ENCODE measurements at places on chromosomes 5 and 9.

DNA sequence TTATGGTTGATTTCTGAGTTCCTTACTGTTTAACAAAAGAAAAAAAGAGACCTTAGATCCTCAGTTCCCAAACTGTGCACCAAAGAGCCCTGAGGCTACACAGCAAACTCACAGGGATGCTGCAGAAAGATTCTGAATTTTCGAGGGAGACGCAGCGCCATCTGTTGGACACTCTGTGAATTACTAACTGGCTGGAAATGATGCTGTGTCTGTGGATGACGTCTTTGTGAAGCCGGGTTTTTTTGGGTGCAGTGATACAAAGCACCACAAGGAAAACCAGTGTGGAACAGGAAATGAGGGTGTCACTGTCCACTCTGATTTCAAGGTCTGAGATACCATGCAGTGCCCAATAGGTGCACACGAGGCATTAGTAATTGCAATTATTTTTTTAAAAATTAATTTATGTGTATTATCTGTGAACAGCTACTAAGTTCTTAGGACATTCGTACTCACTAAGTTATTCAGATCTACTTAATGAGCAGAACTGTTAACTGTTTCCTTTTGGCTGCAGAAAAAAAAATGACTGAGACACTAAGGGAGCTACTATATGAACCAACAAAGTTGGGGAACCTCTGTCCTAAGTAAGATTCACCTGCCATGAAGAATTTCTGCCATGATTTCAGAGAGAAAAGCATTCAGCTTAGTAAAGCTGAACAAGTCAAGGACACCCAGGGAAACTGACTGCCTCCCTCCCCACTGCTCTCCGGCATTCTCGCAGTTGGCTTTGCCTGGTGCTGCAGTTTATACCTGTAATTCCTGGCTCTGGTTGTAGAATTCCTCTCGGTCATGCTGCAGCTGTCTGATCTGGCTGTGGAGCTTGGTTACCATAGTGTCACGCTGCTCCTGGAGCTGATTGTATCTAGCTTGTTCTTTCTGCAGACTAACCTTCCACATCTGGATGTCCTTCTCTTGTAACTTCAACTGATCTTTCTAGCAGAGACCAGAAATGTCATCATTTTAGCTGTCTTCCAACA lies 23.4 kb downstream of the SPACA9 start:
- peak; percentile 83 for DNase-seq

DNA sequence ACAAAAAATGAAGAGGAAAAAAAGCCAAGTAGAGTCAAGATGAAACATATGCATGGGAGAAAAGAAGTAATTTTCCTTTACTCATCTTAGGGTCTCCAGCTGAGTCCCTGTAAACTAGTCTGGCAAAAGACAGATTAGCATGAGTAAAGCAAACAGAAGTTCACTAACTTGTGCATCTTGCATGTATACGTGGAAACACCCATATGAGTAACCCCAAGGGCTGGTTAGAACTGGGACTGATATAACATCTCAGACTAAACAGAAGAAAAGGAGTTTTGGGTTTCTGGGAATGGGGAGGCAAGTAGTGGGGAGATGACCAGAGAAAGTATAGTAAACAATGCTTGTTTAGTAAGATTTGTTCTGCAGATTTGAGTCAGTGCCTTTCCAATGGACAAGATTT lies 20.1 kb upstream of the GLDC start:
- no peak for DNase-seq

DNA sequence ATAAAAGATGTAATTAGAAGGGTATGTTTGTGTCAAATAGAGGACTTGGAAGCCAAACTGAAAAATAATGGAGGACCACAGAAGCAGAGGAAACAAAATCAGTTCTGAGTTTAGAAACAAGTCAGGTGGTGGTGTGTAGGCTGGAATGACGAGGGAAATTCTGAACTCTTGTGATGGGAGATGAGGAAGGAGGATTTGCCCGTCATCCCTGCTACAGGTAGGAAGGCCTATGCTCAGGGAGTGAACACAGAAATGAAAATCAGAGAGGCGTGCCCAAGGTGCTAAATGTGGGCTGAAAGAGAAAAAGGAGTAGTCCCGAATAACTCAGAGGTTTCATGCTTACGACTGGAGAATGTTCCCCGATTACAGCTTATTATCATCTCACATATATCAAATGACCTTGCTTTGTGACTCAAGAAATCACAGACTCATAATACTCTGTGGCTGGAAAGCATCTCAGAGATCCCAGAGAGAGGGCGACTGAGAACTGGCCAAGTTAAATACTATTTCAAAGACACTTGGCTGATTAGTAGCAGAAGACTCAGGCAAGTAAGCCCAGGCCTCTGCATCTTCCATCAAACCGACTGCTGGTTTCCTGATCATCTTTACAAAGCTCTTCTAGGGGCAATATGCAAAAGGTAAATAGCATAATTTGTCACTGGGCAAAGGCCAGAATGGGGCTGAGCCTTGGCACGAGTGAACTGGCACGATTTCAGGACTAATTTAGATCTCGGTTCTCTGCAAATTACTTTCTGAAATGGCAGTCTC lies 126.0 kb downstream of the SUSD1 start:
- no peak for DNase-seq

- DNase-seq, result no peak
Measured at GRCh38 chr5:148230240-148230639, 8.1 kb upstream of the MARCOL start.

- no peak for DNase-seq
Measured at GRCh38 chr5:59178071-59178470, 595.2 kb downstream of the RAB3C start.

GRCh38 chr5:67880511-67880805 lies 335.1 kb upstream of the PIK3R1 start:
- no peak for DNase-seq

DNA sequence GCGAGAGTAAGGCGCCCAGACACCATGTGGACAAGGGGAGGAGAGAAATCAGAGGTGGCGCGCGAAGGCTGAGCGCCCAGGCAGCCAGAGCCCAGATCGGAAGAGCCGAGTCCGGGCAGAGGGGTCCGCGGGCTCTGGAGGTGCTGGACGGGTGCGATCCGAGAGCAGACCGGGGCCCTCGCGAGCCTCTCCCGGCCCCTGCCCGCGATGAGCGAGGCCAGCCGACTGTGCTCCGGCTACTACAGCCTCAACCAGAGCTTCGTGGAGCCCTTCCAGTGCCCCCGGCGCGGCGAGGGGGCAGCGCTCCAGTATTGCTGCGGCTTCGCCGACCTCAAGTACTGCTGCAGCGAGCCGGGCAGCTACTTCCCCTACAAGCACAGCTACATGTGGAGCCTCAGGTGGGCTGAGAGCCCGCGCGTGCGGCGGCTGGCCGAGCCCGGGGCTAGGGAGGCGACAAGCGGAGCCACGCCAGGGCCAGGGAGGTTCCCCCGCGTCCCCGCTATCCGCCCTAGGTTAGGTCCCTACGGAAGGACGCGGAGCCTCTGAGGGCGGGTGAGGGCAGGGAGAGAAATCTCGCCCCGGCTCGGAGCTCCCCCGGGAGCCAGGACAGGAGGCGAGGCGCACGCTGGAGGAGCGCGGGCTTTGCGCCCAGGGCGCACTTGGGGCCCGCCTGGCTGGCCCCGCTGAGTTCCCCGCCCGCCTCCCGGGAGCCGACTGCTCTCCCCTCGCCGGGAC lies at the start of gene SHISAL2B:
TSS of gene SHISAL2B (plus strand) at position 87 of the 735 bp plus-strand sequence. CDS start at position 208, 121 bp downstream.
- DNase-seq, result no peak

DNA sequence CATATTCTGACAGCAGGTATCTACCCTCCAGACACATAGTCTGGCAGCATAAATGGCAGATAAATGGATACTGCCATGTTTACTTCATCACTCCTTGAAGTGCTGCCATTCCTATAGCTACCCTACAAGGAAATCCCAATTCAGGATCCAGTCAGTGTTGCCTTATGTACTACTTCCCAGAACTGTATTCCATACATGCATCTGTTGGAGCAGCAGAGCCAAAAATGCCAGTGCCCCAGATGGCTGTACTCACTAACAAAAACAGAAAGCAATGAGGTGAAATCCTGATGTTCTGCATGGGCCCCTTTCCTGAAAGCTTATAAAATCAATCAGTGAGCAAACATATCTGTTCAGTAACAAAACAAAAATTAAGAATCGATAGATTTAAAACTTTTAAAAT lies 490.0 kb upstream of the COX7C start:
- no peak for DNase-seq

GRCh38 chr5:139110526-139111168 lies 87.5 kb downstream of the SIL1 start:
- no peak for DNase-seq

DNA sequence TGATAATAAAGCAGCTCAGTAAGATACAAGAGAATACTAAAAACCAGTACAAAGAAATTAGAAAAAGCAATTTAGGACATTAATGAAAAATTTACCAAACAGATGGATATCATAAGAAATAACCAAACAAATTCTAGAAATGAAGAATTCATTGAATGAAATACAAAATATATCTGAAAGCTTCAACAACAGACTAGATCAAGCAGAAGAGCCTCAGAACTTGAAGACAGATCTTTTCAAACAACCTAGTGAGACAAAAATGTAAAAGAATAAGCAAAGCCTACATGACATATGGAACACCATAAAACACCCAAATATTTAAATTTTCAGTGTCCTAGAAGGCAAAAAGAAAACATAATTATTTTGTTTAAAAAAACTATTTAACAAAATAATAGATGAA lies 66.9 kb downstream of the SKIC3 start:
- DNase-seq, result no peak

GRCh38 chr5:54007827-54008777 lies 302.3 kb downstream of the ARL15 start:
- DNase-seq, result no peak

DNA sequence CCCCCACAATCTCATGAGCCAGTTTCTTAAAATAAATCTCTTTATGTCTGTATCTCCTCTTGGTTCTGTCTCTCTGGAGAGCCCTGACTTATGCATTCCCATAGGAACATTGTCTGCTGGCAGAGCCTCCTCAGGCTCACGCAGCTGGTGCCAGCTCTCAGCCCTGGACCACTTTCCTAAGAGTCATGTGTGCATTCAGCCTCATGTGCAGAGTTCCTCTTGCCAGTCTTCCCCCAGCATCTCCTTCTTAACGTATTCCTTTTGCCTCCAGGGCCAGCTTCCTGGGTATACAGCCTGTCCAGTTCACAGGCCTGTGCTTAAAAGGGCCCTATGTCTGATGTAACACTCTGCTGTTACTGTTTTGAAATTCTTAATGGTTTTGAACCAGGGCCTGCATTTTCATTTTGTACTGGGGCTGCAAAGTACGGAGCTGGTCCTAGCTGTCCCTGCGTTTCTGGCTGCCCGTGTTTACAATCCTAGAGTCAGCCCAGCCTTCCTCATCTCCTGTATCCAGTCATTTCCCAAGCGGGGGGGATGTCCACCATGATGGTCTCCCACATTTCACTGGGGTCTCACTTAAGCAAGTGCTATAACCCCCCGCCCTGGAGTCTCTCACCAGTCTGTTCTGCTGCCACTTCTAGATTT lies 18.1 kb downstream of the ANKRD33B start:
- no peak for DNase-seq

DNA sequence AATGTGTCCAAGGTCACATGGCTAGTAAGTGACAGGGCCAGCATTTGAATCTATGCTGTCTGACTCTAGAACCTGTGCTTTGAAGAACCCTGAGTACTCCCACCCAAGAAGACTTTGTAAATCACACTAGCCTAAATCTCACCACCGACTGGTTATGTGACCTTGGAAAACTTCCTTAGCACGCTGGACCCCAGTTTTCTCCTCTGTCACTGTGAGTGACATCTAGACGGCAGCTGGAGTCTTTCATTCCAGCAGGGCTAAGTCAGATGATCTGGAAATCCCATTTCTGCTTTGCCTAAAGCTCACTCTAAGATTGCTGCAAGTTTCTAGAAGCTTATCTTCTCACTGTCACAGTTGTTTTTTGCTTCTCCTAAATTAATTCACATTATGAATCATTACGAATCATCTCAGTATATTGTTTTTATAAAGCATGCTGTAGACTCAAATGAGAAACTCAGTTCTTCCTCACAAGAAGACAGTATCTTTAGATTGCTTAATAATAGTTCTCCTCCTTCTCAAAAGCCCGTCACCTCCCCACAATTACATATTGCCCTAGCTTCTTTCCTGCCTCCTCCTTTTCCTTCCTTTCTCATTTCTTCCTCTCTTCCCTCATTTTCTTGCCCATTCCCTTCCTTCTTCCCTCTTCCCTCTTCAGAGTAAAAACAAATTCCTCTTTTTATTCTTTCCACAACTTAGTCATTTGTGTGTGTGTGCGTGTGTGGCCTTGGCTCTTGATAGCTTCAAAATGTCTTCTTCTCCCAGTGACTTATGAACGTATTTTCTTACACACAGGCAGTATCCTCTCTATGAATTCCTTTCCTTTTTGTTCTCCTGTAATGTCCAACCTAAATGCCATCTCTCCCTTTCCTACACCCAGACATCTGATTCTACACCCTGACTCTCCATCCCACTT lies 16.8 kb downstream of the ALDOB start:
- no peak for DNase-seq

DNA sequence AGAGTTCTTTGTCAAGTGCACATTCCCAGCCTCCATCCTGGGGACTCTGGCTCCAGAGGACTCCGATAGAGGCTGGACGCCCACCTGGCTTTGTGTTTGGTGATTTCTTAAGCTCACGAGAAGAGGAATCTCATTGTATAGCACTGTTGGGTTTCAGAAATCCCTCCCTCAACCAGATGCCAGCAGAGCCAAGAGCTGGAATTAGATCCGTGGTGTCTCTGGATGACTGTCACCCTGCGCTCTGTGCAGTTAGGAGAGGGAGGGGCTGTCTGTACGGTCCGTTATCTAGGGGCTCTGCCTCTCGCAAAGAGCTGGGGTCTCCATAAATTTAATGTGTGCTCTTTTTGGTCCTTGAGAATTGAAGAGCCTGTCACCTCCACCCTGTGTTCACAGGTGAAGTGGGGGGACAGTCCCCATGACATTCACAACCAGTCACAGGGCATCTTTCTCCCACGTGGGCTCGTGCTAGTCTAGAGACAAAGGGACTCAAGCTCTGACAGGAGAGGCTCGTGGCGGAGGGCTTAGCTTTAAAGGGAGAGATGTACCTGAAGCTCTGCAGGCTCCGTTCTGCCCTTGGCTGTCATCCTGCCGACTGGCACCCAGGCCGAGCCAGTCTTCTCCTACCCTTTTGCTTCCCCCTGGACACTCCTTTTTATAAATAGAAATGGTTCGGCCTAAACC lies 41.4 kb downstream of the FAM78A start:
- DNase-seq, result no peak

GRCh38 chr5:1118231-1118698 lies 6.4 kb upstream of the SLC12A7 start:
- no peak for DNase-seq

- DNase-seq, result no peak
Measured at GRCh38 chr9:114269023-114269422, 53.9 kb upstream of the ORM1 start.

DNA sequence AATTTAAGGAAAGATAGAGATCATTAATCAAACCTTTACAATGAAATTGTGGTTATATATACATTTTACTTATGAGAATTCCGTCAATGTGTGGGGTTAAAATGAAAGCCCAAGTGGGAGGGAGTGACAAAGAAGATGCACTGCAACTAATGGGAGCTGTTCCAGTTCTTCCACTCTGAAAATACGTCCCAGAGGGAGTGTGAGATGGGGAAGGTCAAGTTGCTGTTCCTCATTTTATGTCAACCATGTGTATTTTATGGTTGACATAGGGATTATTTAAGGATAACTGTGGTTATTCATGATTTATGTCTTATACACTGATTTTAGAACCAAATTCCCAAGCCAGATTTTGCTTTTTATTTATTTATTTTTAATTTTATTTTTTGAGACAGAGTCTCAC lies 14.2 kb upstream of the RGS3 start:
- no peak for DNase-seq

- DNase-seq, result no peak
Measured at GRCh38 chr9:134804871-134805270, 75.7 kb upstream of the FCN2 start.
